Activated CD8-positive, alpha-beta T cell treated with anti-CD3 and anti-CD28 coated beads for 36 hours (primary cell): ENCODE measurements at places on chromosomes 1 and 21.

- DNase-seq, result no peak
Measured at GRCh38 chr1:96210054-96210453, 511.5 kb upstream of the PTBP2 start.

GRCh38 chr1:88658419-88658818, 25.7 kb upstream of the PKN2 start:
- no peak for DNase-seq

GRCh38 chr1:91944087-91944486, 5.1 kb upstream of the BRDT start:
- no peak for DNase-seq

DNA sequence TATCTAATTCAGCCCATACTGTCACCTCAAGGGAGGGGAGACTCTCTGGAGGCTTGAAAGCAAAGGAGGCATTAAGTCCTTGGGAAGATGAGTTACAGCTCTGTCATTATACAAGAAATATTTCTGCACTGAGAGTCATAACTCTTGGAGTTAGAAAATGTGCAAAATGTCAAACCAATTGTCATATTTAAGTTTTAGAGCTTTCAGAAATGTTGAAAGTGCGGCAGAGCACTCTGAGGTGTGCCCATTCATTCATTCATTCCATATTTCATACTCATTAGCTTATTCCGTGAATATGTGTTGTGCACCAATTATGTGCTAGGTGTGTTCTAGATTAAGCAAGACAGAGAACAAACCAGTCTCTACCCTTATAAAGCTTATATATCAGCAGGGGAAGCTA, 87.1 kb downstream of the HUNK start:
- no peak for DNase-seq

GRCh38 chr1:180156631-180157091, 2.0 kb downstream of the QSOX1 start:
- DNase-seq, result no peak

DNA sequence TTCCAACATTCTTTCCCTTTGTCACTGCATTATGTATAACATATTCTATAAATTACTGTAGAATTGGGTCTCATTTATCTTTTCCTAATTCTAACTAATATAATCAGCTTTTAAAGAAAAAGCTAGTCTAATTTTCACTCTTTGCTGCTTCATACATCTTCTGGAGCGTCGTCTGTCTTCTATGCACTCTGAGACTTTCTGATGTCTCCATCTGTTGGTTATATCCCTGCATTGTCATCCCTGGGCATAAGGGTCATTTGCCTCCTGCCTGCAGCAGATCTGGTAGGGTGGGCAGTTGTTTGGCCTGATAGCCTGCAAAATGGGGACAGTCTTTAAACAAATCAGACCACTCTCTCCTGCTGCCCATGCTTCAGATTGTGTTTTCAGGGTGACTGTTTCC, 40.8 kb upstream of the DYNLT5 start:
- no peak for DNase-seq

DNA sequence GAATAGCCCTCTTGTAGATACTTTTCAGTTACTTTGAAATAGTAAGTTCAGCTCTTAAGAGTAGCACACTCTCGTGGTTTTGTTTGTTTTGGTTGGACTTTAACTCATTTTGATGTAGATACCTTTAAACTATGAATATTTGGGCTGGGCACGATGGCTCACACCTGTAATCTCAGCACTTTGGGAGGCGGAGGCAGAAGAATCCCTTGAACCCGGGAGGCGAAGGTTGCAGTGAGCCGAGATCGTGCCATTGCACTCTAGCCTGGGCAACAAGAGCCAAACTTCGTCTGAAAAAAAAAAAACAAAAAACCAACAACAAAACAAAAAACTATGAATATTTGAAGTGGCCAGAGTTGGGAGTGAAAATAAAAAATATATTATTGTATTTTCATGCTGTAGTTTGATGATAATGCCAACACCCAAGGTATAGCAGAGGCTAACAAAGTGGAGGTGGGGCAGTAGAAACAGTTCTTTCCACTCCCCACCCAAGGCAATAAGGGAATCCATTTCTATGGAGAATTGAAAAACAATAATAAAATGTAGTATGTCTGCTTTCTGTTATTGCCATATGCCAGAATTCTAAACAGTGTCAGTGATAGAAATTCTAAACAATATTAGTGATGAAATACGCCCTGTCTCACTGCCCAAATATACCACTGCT, 1.7 kb downstream of the ZNF326 start:
- no peak for DNase-seq

GRCh38 chr1:60503266-60503925, 429.8 kb upstream of the C1orf87 start:
- DNase-seq, result no peak
